Naive thymus-derived CD4-positive, alpha-beta T cell (primary cell): ENCODE measurements at places on chromosomes 7 and 10. TPM values are rescaled to one million over a fixed set of nuclear protein-coding genes. Genes with fewer than 3 reads are reported as not detected.

The HOXA1 gene
- total RNA-seq = 0.32 TPM

The FAM25G gene
- total RNA-seq = not detected

The CCDC71L gene
- 8.4 and 10.4 TPM in 2 replicates for total RNA-seq

The RNF32 gene
- total RNA-seq = 1.1 TPM

The MYL7 gene
- not detected in 2 replicates for total RNA-seq

The NYAP1 gene
- 0.64 TPM for total RNA-seq

The SPDYE11 gene
- total RNA-seq = not detected

GRCh38 chr10:62463364-62463763 is 89.2 kb downstream of the ZNF365 start:
- DNase-seq = no peak

DNA sequence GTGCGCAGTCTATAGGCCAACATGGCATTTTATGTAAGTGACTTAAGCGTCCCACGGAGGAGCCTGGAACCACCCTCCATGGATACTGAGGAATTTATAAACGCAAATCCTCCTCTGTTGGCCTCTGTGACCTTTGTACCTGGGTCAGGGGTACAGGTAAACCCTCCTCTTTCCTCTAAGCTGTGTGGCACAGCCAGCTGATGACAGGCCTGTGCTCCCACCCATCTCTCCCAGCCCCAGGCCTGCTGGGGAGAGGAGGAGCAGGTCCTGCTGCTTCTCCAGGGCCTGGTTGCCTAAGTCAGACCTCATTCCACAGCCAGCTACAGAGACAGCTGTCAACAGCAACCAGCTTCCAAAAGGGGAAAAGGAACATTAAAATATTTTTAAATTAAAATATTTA is 5.0 kb downstream of the AVPI1 start:
- no peak for DNase-seq

GRCh38 chr10:72312865-72313391 is 39.2 kb downstream of the DDIT4 start:
- no peak for DNase-seq

GRCh38 chr7:151954866-151955820 is 1.1 kb upstream of the GALNTL5 start:
- no peak for DNase-seq

- peak; percentile 26 for DNase-seq
Measured at GRCh38 chr10:74824184-74824899, 2.1 kb upstream of the KAT6B start.

GRCh38 chr7:111383133-111383532 is 179.2 kb downstream of the IMMP2L start:
- DNase-seq = no peak

GRCh38 chr7:42932811-42933591 is 825 bp downstream of the MRPL32 start:
- DNase-seq = no peak

DNA sequence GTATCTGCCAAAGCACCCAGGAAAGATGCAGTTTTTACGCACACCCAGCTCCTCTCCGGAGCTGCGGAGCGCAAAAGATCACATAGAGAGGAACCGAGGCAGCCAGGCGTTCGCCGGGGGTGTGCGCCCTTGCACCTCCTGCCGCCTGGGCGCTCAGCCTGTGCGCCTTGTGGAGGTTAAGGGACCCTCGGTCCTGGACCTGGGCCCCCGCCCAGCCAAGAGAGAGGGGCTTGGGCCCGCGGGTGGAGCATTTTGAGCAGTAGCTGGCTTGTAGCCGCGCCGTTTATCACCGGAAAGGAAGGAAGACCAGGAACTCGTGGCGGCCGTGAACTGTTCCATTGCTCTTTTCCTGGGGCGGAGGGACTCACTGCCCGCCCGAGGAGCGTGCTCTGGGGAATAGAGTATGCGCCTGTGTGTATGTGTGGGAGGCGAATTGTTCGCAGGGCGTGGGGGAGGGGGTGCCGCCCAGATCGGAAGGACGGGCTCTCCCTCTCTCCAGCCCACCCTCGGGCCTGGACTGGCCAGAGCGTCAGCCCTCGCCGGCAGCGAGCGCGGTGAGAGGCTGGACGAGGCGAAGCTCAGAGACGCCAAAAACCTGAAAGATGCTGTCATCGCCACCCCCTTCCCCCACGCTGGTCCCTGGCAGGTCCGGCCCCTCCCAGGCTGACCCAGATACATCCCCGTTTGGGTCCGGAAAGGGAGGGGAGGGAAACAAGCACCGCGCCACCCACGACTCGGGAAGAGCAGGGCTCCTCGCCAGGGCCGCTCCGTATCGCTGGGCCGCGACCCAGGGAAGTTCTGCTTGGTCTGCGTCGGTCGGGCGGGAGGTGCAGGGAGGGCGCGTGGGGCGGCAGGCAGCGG is 1.2 kb upstream of the WNT2 start:
- DNase-seq = no peak

DNA sequence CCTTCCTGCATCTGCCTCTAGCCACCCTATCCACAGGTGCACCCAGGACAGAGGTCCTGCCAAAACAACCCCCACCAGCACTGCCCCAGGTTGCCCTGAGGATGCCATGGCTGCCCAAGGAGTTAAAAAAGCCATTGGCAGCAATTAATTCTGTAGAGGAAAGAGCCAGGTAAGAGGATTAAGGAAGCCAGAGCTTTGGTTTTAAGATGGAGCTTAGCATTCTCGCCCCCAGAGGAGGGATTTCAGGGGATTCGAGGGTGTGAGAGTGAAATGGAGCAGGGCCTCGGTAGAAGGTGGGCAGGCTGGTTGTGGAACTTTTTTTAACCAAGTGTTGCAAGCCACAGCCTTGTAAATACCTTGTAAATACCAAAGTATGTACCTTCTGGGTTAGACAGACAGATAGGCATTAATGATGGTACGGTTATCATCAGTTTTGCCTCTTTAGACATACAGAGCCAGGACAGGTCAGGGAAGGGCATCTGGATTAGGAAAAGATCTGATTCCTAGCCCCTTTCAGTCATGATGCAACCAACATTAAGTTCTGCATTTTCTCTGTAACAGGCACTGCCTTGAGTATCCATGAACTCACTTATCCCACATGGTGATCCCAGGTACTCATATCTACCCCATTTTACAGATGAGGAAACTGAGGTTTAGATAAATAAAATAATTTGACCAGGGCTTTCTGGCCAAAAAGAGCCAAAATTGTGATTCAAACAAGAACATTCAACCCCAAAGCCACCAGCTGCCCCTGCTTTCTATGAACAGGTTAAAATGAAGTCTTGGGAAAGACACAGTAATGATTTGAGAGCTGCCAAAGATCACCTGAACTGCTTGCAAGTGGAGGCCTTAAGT is 120.7 kb upstream of the PPIF start:
- DNase-seq = no peak

DNA sequence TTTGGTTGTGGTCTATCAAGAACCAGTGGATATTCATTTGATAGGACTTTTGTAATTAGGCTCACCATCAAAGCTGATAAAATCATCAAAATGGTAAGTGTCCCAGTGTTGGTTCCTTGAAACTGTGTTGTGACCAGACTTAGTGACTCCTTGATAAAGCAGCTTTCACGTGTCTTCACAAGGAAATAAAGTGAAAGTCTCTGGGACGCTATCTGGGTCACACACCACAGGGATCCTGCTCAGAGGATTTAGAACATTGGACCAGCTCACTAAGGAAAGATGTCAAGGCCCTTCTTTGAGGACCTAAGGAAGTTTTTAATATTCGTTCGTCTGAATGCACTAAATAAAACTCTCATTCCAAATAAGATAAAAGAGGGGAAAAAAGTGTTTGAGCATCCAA is 193.1 kb downstream of the RNLS start:
- DNase-seq = no peak

DNA sequence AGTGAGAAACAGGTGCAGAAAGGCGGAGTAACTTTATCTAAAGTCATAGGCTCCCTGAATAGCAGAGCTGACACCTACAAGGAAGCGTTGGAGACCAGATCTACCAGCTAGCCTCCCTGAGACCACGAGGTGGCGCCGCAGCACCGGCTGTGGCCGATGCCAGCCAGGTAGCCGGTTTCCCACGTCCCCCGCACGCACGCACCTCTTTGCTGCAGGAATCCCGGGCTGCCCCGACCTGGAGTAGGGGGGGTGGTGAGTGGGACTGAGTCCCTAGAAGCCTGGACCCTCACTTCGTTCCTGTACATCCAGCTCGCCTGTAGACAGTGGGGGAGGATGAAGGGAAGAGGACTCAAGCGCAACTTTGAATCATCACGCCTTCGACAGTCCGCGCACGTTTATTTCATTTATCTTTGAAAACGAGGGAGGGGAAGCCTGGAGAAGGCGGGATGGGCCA is 3.7 kb downstream of the ELOVL3 start:
- DNase-seq = peak; percentile 79

DNA sequence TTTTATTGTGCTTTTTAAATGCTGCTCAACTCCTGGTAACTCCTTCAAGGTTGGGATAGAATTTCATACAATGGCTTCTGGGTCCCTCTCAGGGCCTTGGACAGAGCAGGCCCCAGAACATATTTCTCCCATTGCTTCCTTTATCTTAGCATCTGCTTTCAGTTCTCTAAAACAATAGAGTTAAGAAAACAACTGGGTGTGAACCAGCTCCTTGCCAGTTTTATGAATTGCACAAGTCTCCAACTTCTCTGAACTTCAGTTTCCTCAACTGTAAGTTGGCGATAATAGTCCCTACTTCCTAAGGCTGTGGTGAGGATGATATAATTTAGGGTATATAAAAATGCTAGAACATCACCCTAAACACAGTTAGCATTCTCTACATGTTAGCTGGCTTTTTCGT is 77.0 kb upstream of the INHBA start:
- no peak for DNase-seq

- DNase-seq = no peak
Measured at GRCh38 chr7:40876601-40877000, 741.8 kb downstream of the SUGCT start.

- DNase-seq = no peak
Measured at GRCh38 chr7:113582471-113582870, 336.3 kb downstream of the PPP1R3A start.

- DNase-seq = no peak
Measured at GRCh38 chr10:22475651-22476600, 130.6 kb downstream of the SPAG6 start.

DNA sequence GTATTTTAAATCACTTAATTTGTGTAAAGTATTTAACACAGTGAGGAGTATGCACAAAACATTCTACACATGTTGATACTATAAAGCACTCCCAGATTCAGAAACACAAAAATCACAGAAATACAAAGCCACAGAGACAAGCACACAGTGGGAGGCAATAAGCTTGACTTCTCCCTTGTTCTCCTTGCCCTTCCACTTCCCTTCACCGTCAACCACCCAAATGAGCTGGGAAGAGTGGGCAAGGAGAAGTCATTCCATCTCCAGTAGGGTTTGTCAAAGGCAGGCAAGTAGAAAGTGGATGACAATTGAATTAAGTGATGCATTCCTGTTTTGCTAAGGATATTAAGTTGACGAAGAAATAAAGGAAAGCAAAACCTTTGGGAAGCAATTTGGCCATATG is 4.2 kb upstream of the TMEM139 start:
- DNase-seq = no peak

GRCh38 chr10:5596611-5597341 is 69.6 kb downstream of the ASB13 start:
- no peak for DNase-seq

- DNase-seq = no peak
Measured at GRCh38 chr7:48067475-48067874, 21.6 kb upstream of the UPP1 start.

GRCh38 chr10:101468159-101468558 is 114.2 kb downstream of the BTRC start:
- DNase-seq = no peak

GRCh38 chr10:72353965-72354355 is 759 bp downstream of the DNAJB12 start:
- DNase-seq = no peak

GRCh38 chr7:3009086-3009485 is 34.6 kb downstream of the CARD11 start:
- no peak for DNase-seq

- DNase-seq = no peak
Measured at GRCh38 chr7:35891004-35891830, 90.4 kb downstream of the SEPTIN7 start.

DNA sequence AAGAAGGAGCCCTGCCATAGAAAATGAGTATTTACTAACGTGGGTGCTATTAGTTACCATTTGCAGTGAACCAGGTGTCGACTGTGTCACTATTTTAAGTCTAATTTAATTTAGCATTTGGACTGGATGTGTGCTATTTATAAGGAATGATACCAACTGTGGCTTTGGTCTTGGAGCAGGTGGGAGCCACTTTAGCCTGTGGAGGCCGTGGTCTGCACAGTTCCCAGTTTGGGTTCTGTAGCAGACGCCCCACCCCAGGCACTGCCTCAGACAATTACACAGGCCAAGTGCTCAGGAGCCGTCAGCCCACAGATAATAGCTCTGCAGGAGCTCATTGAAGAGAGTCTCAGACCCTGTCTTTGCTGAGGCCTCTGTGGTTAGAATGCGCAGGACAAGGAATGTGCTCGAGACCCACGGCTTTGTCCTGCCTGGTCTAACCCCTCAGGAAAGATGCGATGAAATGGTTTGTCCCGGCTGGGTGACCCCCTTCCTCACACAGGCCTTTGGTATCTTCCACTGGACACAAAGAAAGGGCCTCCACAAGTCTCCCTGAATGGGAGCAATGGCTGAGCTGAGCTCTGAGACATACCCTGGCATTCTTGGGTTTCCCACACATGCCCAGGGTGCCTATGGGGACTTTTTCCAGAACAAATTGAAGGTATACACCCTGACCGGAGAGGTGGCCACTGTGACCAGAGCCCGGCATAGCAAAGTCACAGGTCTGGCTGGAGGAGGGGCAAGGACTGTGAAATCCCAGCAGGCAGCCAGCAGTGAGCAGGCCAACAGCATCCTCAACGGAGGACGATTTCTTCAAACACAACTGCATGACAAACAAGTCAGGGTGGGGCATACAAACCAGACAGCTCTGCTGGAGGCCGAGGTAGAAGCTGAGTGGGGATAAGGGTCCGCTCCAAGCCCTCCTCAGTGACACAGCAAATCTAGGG is 251.2 kb downstream of the ARHGAP12 start:
- no peak for DNase-seq

GRCh38 chr7:130409067-130409711 is 28.9 kb downstream of the CPA1 start:
- DNase-seq = no peak

- DNase-seq = peak; percentile 79
Measured at GRCh38 chr10:38094158-38094926, at the start of gene ZNF37A. TSS of gene ZNF37A (plus strand) at chr10:38094337. CDS start at chr10:38096618, 2,281 bp downstream.

- DNase-seq = no peak
Measured at GRCh38 chr7:152402384-152403250, 33.2 kb downstream of the KMT2C start.
